ENCODE measurements at places on chromosomes 2 and 18.

DNA sequence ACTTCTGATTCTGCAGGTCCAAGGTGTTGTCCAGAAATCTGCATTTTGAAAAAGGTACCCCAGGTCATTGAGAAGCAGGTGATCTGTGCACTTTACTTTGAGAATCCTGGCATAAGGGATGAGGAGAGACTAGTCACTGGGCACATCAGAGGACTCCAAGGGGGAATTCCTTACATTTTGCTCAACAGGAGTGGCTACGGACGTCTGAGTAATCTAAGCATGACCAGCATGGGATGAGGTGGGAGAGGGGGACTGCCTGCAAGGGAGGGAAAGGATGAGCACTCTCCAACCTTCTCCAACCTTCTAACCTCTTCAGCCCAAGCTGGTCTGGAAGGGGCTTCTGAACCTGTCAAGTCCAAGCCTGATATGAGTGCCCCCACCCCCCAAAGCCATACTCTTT, 55.5 kb downstream of the MARCHF4 start:
- peak; percentile 11 for DNase-seq

DNA sequence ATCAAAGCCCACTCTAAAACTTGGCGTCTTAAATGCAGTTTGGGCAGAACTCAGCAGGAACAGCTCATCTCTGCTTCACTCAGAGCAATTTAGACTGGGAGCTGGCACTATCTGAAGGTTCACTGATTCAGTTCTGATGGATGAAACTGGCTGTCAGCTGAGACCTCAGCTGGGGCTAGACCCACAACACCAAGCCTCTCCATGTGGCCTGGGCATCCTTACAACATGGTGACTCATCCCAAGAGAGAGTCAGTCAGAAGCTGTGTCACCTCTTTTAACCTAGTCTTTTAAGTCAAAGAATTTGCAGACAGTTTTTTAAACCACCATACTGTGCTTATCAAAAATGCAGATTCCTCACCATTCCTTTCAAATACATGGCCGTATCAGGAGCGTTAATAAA, 62.6 kb upstream of the ZNF397 start:
- DNase-seq: peak; percentile 11

DNA sequence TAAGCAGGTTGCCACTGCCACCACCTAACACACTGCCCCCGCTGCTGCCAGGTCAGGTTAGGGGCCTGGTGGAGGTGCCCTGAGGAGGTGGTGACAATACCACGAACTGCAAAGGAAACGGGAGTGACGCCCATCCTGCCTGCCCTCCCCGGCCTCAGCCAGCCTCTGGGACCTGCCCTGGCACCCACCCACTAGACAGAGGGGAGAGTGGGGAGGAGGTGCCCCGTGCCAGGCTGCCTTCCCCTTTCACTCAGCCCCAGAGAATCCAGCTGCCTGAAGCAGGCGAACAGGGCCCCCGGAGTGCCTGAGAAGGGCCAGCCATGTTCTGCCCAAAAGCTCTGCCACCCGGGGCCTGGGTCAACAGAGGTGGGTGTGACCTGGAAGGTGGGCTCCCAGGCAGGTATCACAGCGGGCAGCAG, 44.5 kb upstream of the FOSL2 start:
- no peak for DNase-seq

DNA sequence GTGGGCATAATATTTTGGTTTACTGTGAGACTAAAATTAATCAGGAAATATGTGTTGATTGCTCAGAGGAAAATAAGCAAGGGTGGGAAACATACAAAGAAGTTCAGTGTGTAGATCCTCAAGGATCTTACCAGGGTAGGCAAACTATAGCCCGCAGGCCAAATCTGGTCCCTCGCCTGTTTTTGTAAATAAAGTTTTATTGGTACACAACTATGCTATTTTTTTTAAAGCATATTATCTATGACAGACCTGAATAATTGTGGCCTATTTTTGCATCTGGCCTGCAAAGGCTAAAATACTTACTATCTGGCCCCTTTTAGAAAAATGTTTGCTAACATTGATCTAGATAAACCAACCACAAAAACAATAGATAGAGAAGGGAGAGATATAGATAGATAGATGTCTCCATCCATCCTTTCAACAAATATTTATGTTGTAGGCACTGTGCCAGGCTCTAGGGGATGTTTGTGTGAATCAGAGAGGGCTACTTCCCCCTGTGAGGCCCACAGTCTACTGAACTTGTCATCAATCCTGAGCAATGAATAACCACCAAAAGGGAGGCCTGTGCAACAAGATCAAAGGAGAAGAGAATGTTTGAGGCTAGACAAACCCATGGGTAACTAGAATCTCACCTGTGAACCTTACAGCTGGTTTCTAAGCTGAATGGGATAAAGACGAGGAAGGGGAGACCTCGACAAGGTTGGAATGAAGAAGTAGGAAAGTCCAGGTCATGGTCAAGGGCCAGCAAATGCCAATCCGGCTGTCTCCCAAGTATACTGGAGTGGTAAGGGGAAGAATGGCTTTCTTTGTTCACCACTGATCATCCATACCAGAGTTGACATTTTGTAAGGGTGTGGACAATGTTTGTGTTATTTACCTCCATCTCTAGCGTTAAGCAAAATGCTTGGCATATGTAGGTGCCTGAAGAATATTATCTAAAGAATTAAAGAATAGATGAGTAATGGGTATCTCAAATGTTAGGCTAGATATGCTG, 23.6 kb downstream of the ALPK2 start:
- peak; percentile 8 for DNase-seq

GRCh38 chr2:42267530-42267929, 93.5 kb downstream of the COX7A2L start:
- DNase-seq: no peak

DNA sequence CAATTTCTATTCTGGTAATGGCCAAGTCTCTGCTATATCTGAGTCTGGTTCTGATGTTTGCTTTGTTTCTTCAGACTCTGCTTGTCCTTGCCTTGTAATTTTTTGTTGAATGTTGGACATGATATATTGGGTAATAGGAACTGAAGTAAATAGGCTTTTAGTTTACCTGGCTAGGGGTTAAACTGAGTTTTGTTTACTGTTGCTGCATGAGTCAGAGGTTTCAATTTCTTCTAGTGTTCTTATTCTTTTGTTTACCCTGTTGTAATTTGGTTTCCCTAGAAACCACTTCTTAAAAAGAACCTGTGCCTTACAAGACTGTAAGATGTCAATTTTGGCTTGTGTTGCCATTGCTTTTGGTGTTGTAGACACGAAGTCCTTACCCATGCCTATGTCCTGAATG, 285.0 kb upstream of the KCNH7 start:
- no peak for DNase-seq

GRCh38 chr2:118761771-118762170, 85.7 kb downstream of the EN1 start:
- DNase-seq: no peak

- DNase-seq: no peak
These were observed 47.7 kb upstream of the RNU4ATAC start for GRCh38 chr2:121483021-121483420.

- DNase-seq: no peak
These were observed 121.6 kb downstream of the PTGR3 start for GRCh38 chr18:75087119-75088020.

GRCh38 chr2:232260075-232260474, 118.5 kb upstream of the ALPP start:
- no peak for DNase-seq

All from T1000 (cell line).